Lower leg skin (tissue), 4 donors: ENCODE measurements at places on chromosomes 2 and 18.
A peak's percentile ranks its signal among the peaks of the same experiment; 100 is the strongest.

DNA sequence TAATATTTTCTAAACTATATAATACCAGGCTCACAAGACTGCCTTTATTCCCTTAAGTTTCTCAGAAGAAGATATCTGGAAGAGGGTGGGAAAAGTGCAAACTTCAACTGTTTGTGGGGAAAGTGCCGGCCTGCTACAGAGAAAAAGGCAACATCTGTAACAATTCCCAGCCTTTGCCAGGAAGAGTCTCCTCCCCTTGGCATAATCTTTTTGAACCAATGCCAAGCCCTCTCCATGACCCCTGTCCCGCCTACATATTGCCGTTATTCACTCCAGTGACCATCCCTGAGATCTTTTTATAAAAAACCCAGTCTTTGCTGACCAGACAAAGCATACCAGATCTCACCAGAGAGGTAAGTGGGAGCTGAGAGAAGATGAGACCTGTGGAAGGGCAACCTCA, at the start of gene REG3G:
TSS of gene REG3G (plus strand) at position 282 of the 400 bp plus-strand sequence. CDS start 392 bp downstream, outside the sequence.
- no peak for DNase-seq

GRCh38 chr2:193935114-193935513, 1721.9 kb upstream of the SLC39A10 start:
- DNase-seq: no peak

DNA sequence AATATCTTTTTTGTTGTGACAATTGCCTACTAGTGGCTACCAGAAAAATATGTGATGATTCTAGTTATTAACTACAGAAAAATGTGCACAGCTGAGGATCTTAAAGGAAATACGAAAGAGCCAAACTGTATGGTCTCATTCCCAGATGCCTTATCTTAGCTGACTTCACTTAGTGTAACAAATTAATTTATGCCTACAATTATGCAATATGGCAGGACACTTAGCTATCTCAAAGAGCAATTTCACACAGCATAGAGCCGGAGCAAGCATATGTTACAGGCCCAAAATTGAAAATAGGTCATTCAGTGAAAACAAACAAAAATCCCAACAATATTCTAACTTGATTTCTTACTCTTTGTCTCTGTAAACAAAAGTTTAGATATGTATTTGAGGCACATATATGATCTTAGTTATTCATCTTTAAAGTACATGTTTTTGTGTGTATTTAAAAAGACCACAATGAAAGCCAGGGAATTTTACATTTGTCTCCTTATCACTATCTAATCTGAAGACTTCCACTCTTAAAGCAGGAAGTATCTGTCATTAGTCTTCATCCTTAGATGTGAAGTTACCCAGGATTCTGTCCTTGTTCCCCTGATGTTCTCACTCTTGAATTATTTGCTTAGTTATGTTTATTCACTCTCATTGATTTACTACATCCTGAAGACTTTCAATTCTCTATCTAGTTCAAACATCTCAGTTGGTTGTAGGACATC, 1579.0 kb upstream of the NXPH2 start:
- DNase-seq: no peak

- DNase-seq: peak; percentile 95
Observed at GRCh38 chr2:38115216-38116032, 39.5 kb upstream of the CYP1B1 start.

DNA sequence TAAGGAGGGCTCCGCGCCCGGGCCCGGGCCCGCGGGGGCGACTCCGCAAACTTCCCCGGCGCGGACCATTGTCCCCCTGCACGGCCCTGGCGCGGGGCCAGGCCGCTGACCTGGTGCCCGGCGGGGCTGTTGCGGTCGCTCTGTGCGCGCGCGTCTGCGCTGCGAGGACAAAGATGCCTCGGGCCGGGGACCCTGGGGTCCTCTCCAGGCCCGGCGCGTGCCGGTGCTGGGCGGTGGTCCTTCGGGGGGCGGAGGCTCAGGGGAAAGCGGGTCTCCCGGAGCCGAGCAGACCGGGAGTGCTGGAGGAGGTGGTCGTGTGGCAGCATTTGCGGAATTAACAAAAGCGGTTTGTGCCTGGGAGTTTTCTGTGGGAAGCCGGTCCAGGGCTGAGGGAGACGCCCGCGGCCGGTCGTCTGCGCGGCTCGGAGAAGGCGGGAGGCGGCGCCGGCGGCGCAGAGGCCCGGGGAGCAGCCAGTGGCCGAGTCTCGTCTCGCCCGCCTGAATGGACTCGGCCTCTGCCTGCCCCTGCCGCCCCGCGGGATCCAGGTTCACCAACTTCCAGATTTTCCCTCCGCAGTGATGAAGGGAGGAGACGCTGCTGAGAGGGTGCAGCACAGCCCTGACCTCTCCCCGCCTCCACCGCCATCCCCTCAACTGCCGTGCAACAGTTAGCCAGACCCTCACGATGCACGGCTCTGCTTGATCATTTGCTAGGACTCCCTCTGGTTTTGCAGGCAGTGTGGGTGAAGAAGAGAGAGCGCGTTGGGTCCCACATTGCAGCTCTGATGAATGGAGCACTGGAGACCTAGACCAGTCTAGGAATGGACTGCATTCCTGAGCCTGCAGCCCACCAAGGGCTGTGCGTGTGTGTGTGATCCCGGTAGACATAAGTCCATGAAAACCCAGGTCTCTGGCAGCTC, 705 bp downstream of the EFR3B start:
- no peak for DNase-seq

DNA sequence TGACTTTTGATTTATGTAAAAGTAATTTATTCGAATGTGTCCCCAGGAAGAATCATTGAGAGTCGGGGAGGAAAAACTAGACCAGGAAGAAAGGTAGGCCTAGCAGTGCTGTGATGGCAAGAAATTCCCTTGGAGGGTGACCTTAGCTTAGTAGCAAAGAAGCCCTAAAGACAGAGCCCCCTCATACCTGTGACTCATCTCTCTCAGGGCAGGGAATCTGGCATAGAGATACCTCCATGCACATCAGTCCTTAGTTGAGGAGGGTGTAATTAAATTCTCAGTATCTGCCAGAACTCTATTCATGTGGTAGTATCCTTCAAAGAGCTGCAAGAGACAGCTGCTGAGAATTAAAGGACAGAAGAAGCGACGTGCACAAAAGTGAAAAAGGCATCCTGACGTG, 360.3 kb downstream of the FBXO15 start:
- no peak for DNase-seq

DNA sequence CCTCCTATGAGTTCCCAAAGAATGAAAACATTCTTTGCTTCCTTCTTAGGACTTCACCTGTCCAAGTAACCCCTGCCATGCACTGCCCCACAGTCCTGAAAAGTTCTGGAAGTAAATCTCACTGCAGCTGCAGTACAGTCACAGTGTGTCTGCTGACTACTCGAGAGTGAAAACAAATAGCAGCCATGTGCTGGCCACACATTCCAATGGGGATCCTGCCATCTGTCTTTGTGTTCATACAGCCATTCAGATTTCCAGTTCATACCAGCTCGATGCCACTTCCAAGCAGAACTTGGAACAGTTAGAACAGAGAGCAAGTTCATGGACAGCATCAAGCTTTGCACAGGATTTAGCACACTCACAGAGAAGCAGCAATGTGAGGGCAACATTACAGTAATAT, 629.9 kb upstream of the ACVR2A start:
- no peak for DNase-seq

DNA sequence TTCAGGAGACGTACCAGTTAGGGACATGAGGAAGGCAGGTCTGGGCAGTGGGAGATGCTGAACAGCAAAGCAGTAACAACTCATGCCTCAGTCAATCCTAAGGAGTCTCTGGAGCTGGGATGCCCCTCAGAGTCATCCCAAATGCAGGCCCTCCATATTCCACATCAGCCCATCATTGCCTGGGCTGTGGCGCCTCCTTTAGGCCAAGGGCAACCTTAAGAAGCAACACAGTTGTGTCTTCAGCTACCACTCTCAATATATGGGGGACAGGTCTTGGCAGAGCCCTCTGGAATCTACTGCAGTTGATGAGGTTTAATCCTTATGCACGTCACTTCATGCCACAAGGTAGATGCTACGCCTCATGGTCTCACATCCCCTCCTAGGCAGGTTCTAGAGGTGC, 682.0 kb upstream of the RAB6C start:
- no peak for DNase-seq

- no peak for DNase-seq
Observed at GRCh38 chr2:156459720-156460119, 23.5 kb downstream of the GPD2 start.

- DNase-seq: no peak
Observed at GRCh38 chr2:179893616-179894015, 32.2 kb upstream of the ZNF385B start.

DNA sequence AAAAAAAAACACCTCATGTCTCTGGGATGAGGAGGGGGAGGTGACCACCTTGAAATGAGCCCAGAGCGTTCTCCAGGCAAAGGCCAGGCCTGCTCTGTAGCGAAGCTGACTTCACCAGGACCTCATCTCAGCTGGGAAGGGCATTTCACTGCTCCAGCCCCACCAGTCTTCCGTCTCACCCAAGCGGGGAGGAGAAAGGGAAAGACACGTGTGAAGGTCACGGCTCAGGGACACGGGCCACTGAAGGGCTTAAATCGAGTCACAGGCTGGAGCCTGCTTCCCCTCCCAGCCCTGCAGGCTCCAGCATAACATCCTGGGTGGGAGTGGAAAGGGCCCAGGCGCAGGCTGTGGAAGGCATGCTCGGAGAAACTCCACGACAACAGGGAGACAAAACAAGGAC, 18.1 kb downstream of the THAP4 start:
- no peak for DNase-seq

DNA sequence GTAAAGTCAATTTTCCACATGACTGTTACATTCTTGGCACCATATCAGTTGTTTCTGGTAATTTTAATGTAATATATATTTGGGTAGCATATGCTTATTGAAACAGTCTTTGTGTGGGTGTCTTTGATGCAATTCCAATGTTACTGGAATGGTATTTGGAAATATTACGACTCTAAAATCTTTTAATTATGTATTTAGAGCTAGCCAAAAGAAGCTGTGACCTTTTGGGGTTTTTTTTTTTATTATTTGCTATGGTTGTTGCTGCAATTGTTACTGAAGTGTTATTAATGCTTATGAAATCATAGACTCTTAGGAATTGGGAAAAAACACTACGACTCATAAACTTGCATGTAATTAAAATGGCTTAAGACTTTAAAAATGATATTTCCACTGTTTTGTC, 95.9 kb downstream of the AOX1 start:
- DNase-seq: no peak

DNA sequence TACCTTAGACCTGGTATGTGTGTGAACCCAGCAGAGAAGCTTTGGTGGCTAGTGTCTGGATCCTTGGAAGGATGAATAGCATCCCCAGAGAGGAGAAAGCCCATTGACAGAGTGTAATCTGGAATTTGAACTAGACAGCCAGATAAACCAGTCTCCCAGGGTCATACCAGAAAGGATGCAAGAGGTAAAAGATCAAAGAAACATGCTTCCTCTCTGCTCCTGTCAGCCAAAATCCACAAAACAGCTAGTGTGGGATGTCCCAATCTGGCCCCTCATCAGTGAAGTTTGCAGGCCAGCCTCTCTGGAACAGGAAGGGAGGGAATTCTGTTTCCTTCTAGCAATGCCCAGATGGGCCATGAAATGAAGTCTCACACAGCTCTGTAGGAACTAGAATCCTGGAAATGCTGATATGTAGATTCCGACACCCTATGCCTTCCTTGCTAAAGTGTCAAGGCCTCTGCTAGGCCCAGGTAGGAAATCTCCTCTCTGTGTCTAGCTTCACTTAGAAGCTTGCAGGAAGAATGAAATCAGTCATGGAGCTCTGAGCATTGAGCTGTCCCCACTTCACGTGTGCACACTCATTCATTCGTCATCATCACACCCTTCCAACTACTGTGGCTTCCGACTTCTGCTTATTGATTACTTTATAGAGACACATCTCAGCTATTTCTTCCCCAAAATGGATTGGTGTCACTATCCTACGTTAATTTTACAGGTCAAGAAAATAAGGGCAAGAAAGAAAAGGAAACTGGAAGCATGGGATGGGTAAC, 38.0 kb downstream of the EVA1A start:
- no peak for DNase-seq

DNA sequence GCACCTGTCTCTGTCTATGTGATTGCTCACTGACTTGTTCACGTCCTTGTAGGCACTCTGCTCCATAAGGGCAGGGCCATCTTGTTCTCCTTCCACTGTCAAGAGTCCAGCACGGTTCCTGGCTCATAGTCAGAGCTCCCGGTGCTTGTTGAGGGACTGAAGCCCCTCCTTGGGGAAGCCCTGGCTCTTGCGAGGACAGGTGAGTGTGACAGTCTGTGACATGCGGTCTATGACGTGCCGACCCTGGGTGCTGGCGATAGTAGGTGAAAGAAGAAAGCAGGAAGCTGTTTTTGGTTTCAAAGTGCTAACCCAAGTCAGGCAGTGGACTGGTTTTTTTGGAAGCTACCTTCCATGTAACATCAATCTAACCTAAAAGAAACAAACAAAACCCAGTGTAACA, 18.8 kb downstream of the TSHZ1 start:
- no peak for DNase-seq

DNA sequence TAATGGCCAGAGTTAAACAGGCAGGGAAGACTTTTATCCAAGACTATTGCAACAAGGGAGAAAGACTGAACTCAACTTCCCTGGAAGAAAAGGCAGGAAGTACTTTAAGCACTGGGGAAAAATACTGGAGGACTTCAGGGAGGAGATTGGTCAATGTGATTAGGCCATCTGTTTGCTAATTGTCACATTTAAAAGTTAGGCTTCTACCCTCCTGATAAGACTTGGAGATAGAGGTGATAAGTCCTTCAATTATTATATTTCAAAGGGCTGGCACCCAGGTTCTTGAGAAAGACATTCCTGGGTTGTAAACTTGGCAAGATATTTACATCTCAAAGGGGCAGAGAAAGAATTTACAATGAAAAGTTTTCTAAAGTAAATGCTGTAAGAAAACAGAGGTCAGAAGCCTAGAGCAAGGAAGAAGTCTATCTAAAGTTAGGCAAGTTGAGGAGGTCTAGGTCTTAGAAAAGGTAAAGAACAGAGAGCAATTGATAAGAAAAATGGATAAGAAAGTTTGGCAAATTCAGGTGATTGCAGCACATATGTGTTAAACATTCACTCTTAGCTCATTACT, 48.4 kb downstream of the DTNA start:
- DNase-seq: no peak

GRCh38 chr2:28346587-28346986, 46.1 kb upstream of the FOSL2 start:
- DNase-seq: no peak

GRCh38 chr2:128799284-128799552, 480.6 kb upstream of the HS6ST1 start:
- no peak for DNase-seq

- no peak for DNase-seq
Observed at GRCh38 chr2:44715671-44716081, 225.8 kb upstream of the SIX3 start.
